ENCODE measurements at places on chromosomes 1 and 21.

GRCh38 chr1:41646186-41646585, 161.7 kb upstream of the EDN2 start:
- DNase-seq, result no peak

- DNase-seq, result no peak
These were observed 191.8 kb upstream of the SAMSN1 start for GRCh38 chr21:14737922-14738321.

- DNase-seq, result peak; percentile 37
These were observed 7.1 kb downstream of the CYB561D1 start for GRCh38 chr1:109500941-109501381.

DNA sequence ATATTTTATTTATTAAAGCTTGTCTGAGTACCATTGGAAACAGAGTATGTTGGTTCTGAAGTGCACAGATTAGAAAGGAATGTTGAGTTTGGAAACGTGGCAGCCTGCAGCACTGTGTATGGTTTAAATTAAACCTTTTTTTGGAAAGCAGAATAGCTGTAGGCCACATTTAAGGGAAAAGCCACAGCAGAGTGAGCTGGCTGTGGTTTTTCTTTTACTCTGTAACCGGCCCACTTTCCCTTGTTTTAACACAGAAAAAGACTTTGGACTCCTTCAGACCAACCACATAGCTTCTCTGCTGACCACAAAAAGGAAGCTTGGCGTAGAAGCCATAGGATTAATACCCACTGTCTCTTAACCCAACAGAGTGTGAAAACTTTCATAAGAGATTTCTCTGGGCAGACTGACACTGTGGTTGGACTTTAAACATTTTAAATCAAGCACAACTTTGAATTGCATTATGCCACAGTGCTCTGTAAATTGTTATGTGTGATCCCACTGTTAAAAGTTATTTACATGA, 75.2 kb downstream of the NFIA start:
- DNase-seq, result no peak

GRCh38 chr1:102184477-102184876, 187.8 kb upstream of the OLFM3 start:
- no peak for DNase-seq

DNA sequence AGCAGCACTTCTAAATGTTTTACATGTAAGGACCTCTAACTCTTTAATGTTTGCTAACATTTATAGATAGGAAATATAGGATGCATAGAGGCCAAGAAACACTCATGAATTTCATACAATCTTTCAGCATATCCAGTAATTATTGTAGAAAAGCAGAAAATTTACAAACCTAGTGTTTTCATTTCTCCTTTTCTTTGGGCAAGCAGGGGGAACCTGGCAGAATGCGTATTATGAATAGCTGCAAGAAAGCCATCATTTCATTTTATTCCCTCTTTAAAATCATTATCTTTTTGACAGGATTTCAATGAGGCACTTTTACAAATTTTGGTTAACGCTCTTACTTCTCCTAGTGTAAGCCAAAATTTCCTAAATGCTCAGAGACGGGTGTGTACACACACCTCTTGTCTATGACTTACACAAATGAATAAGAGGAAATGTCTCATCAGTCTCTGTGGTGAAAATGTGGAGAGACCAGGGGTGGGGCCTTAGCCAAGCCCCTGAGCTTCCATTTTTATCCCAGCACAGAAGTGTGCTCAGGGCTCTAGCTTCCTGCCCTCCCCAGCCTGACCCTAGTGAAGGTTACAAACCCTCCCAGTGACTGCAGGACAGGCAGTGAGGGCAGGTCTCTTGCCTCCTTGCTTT, 91.6 kb downstream of the LRRC8C start:
- no peak for DNase-seq

DNA sequence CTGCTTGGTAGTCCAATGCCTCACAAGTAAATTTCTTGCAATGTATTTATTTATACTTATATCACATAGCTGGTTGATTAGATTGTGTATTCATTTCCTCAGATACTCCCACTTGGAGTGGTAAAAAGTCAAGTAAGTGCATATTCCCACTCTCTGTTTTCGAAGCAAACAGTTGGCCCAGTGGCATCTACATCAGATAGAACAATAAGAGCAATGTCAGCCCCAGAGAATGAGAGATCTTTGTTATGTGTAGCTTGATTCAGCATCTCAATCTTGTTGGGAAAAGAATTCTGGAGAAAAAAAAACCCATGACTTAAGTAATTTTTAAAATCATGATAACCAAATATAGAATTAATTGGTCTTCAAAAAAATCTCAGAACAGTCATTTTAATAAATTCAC, 25.5 kb downstream of the RGL1 start:
- DNase-seq, result no peak

- no peak for DNase-seq
These were observed 2.3 kb upstream of the CD55 start for GRCh38 chr1:207319199-207319598.

GRCh38 chr1:234260578-234260977, 112.7 kb upstream of the COA6 start:
- no peak for DNase-seq
